Sciatic nerve (tissue), 2 donors: ENCODE measurements at places on chromosomes 13 and 19. TPM values are rescaled to one million over a fixed set of nuclear protein-coding genes. Genes with fewer than 3 reads are reported as not detected.
A peak's percentile ranks its signal among the peaks of the same experiment; 100 is the strongest.

DNA sequence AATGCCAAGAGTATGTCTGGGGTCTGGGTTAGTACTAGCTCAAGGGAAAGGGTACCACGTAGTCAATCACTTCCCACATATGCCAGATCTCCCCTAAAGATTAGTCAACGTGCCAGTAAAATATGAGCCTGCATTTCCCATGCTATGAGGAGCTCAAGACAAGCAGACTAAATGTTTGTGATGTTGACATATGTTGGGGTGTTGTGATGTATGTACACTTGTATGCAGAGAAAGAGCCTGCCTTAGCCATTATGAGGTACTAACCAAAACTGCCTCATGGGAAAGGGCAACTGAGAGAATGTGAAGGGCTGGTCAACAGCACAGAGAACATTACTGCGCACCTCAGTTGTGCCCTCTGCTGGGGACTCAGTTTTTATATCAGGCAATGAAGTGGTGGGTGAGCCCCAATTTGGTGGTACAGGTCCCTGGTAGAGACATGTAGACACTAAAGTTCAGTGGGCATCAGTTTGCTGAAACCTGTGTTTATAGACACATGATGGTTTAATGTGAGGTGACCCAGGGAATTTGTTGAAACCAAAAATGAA lies 287.0 kb downstream of the DCT start:
- no peak for DNase-seq

Gene B3GLCT
- 5.9 TPM for total RNA-seq

DNA sequence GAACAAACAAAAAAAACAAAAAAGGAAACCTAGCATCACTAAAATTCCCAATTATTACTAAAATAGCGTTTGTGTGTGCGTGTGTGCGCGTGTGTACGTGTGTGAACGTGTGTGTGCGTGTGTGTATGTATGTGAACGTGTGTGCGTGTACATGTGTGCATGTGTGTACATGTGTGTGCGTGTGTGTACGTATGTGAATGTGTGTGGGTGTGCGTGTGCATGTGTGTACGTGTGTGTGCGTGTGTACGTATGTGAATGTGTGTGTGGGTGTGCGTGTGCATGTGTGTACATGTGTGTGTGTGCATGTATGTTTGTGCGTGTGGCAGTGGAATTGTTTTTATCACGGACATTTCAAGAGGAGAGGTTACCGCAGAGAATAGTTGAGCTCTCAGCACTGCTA lies 21.6 kb downstream of the CATSPERD start:
- no peak for DNase-seq

DNA sequence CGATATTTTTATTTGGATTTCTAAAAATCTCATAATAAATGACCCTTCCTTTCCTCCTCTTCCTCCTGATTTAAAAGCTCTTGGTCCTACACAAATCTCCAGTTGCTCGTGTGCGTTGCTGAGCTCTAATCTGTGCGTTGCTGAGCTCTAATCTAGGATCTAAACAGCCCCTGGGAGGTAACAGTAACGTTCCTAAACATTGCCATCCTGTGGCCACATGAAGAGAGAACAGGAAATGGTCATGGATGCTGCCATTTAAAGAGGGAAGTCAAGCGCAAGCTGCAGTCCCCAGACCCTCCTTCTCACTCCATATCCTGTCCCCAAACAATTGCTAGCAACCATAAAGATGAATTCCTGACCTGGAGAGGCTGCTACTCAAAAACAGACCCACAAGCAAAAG lies 170.8 kb downstream of the NUFIP1 start:
- DNase-seq = no peak

DNA sequence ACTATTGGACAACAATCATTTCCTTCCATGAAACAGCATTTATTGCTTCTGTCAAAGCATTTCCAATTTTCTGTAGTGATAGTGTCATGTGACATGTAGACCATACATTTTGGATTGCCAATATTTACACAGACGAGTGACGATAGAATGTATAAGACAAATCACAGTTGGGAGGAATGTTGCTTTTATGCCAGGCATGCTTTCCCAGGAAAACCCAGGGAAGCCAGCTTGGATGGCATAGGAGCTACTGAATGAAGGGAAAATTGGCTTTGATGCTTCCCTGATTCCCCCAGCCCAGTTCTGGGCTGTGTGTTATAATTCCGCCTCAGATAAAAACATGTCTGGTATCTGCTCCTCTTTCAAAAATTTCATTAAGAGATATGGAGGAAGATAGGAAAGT lies 22.5 kb downstream of the SCEL start:
- no peak for DNase-seq

Gene IZUMO2
- not detected for total RNA-seq

GRCh38 chr13:26280822-26281221 lies 26.9 kb downstream of the CDK8 start:
- DNase-seq = no peak

DNA sequence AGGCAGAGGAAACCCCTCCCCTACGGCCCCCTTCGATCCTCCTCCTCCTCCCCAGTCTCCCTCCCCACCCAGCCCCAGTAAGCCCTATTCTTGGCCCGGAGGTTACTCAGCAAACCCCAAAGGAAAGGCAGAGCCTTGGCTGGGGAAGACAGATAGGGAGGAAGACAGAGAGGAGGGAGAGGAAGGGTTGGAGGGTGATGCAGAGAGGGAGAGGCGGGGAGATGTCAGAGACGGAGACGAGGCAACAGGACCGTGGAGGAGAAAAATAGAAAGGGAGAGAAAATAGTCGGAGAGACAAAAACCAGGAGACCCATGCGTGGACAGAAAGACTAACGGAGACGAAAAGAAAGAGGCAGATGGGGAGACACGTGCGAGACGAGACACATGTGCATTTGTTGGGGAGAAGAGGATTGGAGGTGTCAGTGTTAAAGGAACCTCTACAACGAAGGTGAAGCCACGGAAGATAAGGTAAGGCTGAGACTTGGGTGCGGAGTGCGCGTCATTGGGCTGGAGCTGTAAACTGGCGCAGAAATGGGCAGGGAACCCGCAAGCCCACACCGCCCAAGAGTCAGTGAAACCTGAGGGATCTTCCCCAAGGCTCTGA lies 2.9 kb downstream of the TGFB1 start:
- no peak for DNase-seq

GRCh38 chr19:6476155-6476895 lies 5.3 kb downstream of the DENND1C start:
- peak; percentile 71 for DNase-seq

- no peak for DNase-seq
These were observed 2.1 kb downstream of the ZNF709 start for GRCh38 chr19:12482509-12482886.

GRCh38 chr13:103287659-103288058 lies 221.4 kb upstream of the SLC10A2 start:
- no peak for DNase-seq

Gene UPF3A
- 60.4 TPM for total RNA-seq

Gene FRY
- total RNA-seq = 88.8 TPM

DNA sequence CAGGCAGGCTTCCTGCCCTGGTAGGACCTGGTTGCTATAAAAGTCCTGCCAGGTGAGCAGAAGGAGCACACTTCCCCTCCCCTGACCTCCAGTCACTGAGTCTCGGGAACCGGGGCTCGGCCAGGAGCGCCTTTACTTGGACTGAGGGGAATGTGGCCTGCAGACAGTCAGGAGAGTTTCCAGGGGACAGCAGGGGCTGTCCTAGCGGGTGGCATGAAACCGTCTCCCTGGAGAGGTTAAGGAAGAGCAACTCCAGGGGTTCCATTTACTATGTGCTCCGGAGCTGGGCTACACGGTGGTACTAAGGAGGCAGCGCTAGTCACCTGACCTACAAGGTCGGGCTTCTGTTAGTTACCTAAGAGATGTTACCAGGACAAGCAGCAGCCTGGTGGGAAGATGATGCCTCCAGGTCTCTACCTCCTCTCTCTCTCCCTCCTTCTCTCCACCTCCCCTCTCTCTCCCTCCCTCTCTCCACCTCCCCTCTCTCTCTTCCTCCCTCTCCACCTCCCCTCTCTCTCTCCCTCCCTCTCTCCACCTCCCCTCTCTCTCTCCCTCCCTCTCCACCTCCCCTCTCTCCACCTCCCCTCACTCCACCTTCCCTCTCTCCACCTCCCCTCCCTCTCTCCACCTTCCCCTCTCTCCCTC lies 4.1 kb upstream of the CNOT3 start:
- DNase-seq = no peak

Gene ONECUT3
- not detected for total RNA-seq

- DNase-seq = no peak
These were observed 87.6 kb downstream of the ARHGEF7 start for GRCh38 chr13:111202745-111203144.

Gene FXYD7
- total RNA-seq = 5.5 TPM

Gene GSX1
- total RNA-seq = not detected

DNA sequence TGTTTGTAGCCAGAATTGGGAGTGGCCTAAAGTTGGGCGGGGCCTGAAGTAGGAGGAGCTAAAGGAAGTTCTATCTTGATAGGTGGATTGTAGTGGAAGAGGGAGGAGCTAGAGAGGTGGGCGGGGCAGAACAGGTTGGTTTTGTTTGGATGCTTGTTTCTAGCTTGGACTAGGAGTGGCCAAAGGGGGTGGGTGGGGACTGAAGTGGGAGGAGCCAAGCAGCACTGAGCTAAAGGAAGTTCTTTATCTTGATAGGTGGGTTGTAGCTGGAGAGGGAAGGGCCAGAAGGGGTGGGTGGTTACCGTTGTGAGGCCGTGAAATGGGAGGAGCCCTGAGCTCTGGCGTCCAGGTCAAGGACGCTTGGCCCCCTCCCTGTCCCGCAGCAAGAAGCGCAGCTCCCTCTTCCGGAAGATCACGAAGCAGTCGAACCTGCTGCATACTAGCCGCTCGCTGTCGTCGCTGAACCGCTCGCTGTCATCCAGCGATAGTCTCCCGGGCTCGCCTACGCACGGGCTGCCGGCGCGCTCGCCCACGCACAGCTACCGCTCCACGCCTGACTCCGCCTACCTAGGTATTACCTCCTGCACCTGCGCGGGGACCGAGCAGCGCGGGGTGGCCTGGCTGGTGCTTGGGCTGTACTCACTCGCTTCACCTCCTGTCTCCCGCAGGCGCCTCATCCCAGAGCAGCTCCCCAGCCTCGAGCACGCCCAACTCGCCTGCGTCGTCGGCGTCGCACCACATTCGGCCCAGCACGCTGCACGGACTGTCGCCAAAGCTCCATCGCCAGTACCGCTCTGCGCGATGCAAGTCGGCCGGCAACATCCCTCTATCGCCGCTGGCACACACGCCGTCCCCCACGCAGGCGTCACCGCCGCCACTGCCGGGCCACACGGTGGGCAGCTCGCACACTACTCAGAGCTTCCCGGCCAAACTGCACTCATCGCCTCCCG lies 8.0 kb downstream of the DNASE2 start:
- peak; percentile 81 for DNase-seq

- no peak for DNase-seq
These were observed 172.2 kb downstream of the SLITRK1 start for GRCh38 chr13:83710133-83710515.

GRCh38 chr19:2014131-2014571 lies 1.4 kb downstream of the BTBD2 start:
- peak; percentile 66 for DNase-seq

- no peak for DNase-seq
These were observed 13.7 kb upstream of the TLE2 start for GRCh38 chr19:3042621-3043267.

Gene CILP2
- total RNA-seq = 0.27 TPM

Gene CCDC9
- 42.4 TPM for total RNA-seq

- DNase-seq = peak; percentile 59
These were observed 179.9 kb downstream of the KDM4B start for GRCh38 chr19:5148794-5149190.

- DNase-seq = no peak
These were observed 8.5 kb downstream of the TBC1D4 start for GRCh38 chr13:75473468-75473867.

- no peak for DNase-seq
These were observed 216.5 kb downstream of the EFNB2 start for GRCh38 chr13:106318941-106319411.

Gene DOHH
- 8.4 TPM for total RNA-seq

- DNase-seq = no peak
These were observed 169.4 kb upstream of the HTR2A start for GRCh38 chr13:47066226-47066625.

Gene SIRT6
- 19.0 TPM for total RNA-seq

Gene SIN3B
- total RNA-seq = 84.8 TPM

GRCh38 chr19:23474761-23475160 lies 79.5 kb upstream of the ZNF91 start:
- DNase-seq = no peak

- no peak for DNase-seq
These were observed 14.6 kb downstream of the KBTBD7 start for GRCh38 chr13:41179593-41180250.

- DNase-seq = no peak
These were observed 1.2 kb downstream of the CD33 start for GRCh38 chr19:51226067-51226466.

- DNase-seq = no peak
These were observed 665.6 kb upstream of the ARGLU1 start for GRCh38 chr13:107233541-107233940.

Gene FGF21
- total RNA-seq = not detected

- no peak for DNase-seq
These were observed 245.3 kb upstream of the HTR2A start for GRCh38 chr13:47142105-47142504.

- DNase-seq = no peak
These were observed 4.4 kb downstream of the FTL start for GRCh38 chr19:48969276-48970138.

- no peak for DNase-seq
These were observed 1.9 kb downstream of the KCTD4 start for GRCh38 chr13:45198924-45199323.

Gene SHISA2
- 2.9 TPM for total RNA-seq

DNA sequence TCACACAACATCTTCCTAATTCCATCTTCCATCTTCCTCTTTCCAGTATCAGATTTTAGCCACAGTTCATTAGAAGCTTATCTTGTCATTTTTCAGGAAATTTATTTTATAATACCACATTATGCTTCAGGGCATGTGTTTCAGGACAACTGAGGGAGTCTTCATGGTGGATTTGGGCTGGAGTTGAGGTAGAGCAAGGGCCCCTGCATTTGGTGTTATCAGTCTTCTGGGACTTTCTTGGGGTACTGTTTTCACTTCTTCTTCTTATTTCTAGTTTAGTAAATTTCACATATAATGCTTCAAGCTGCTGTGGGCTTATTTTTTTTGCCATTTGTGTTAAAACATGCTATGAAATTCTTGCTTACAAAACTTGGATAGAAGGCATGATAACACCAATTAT lies 188.7 kb downstream of the LHFPL6 start:
- no peak for DNase-seq

Gene C1QTNF9
- 2.4 TPM for total RNA-seq

DNA sequence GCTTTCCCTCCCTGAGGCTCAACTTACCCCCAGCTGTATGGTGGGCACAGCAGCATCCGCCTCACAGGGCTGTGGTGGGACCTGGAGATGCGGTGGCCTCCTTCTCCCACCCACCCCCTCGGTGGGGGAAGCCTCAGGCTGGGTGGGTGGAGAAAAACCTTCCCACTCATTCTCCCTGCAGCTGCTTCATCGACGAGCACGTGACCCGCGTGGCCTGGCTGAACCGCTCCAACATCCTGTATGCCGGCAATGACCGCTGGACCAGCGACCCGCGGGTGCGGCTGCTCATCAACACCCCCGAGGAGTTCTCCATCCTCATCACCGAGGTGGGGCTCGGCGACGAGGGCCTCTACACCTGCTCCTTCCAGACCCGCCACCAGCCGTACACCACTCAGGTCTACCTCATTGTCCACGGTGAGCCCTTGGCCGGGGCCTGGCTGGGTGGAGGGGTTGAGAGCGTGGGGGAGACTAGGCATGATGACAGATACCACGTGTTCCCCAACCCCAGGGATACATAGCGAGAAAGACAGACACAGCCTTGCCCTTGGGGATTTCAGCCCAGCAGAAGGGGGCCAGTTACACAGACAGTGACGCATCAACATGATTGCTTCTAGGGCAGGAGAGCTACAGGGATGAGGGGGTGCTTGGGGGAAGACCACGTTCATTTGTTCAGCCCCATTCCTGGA lies 12.2 kb downstream of the IGLON5 start:
- DNase-seq = no peak

Gene FARP1
- total RNA-seq = 35.4 TPM
